ENCODE measurements at places on chromosomes 3 and 15. TPM values are rescaled to one million over a fixed set of nuclear protein-coding genes. Genes with fewer than 3 reads are reported as not detected.

COL6A5 gene
- total RNA-seq = 1.5 TPM

SEMA3B gene
- 3.4 TPM for total RNA-seq

CACNA1D gene
- total RNA-seq = 27.9 TPM

CELF6 gene
- 7.3 TPM for total RNA-seq

GABPB1 gene
- 34.1 TPM for total RNA-seq

TYRO3 gene
- 13.1 TPM for total RNA-seq

C3orf33 gene
- total RNA-seq = 5.4 TPM

CPLX3 gene
- 1.00 TPM for total RNA-seq

STRC gene
- total RNA-seq = 1.4 TPM

CHRFAM7A gene
- total RNA-seq = 6.4 TPM

C3orf85 gene
- not detected for total RNA-seq

MRPL3 gene
- total RNA-seq = 86.5 TPM

ZNF80 gene
- 0.09 TPM for total RNA-seq

SLC28A1 gene
- total RNA-seq = not detected

CCR1 gene
- 1.6 TPM for total RNA-seq

FBXO40 gene
- total RNA-seq = not detected

BCHE gene
- total RNA-seq = 21.1 TPM

LHFPL4 gene
- total RNA-seq = 31.2 TPM

GOLGA8G gene
- 0.09 TPM for total RNA-seq

TMEM45A gene
- 4.0 TPM for total RNA-seq

SNRPN gene
- 236 TPM for total RNA-seq

AHSG gene
- 0.27 TPM for total RNA-seq

MORC1 gene
- 0.36 TPM for total RNA-seq

ADCY5 gene
- 23.5 TPM for total RNA-seq

SLITRK3 gene
- total RNA-seq = 14.3 TPM

GCNT3 gene
- 0.18 TPM for total RNA-seq

DNAH12 gene
- 1.7 TPM for total RNA-seq

BCL6 gene
- 6.6 TPM for total RNA-seq

TMEM40 gene
- not detected for total RNA-seq

TGM5 gene
- not detected for total RNA-seq

C3orf22 gene
- total RNA-seq = 0.18 TPM

TM4SF1 gene
- 22.4 TPM for total RNA-seq

TOPBP1 gene
- total RNA-seq = 62.0 TPM

CCK gene
- total RNA-seq = 2.4 TPM

CNTN3 gene
- 16.2 TPM for total RNA-seq

USP19 gene
- total RNA-seq = 35.7 TPM

BTLA gene
- total RNA-seq = 0.45 TPM

TP63 gene
- 0.27 TPM for total RNA-seq

TRIM42 gene
- not detected for total RNA-seq

CLEC3B gene
- 17.1 TPM for total RNA-seq

ZKSCAN7 gene
- total RNA-seq = 27.1 TPM

All from cerebellum (tissue), 4 donors.